Left colon (tissue), 2 donors: ENCODE measurements at places on chromosomes 4 and X. TPM values are rescaled to one million over a fixed set of nuclear protein-coding genes. Genes with fewer than 3 reads are reported as not detected.

AMBN gene
- not detected for total RNA-seq

BOD1L1 gene
- total RNA-seq = 28.6 TPM

HTN3 gene
- not detected for total RNA-seq

PPARGC1A gene
- total RNA-seq = 92.4 TPM

ZAR1 gene
- total RNA-seq = not detected

EGFL6 gene
- 0.11 TPM for total RNA-seq

TCEAL6 gene
- not detected for total RNA-seq

DNA sequence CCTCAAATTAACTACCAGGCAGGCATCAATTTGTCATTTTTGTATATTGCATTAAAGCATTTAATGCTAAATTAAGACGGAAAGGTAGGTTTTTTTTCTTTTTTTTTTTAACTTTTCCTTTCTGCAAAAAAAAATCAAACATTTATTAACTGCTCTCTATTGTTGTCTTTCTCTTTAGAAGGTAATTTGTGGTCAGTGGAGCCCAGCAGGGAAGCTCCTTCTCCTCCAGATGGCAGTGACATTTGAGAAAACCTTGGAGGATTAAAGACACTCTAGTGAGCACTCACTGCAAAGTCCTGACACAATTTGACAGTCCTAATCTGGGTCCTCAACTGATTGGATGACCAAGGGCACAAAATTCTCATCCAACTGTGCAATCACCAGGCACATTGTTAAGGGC is 102.4 kb downstream of the SLIT2 start:
- no peak for DNase-seq

DNA sequence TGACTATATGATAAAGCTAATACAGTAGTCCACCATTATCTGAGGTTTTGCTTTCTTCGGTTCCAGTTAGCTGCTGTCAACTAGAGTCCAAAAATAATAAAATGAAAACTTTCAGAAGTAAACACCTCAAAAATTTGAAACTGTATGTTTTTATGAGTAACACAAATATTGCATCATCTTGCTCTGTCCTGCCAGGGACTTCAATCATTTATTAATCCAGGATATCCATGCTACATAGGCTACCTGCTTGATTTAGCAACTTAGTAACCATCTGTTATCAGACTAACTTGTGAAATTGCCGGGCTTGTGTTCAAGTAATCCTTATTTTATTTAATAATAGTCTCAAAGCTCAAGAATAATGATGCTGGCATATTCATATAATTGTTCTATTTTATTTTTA is 1537.8 kb upstream of the PABPC4L start:
- DNase-seq = no peak

- peak; percentile 54 for DNase-seq
These were observed 159.6 kb downstream of the SOWAHB start for GRCh38 chr4:76738086-76738931.

GRCh38 chr4:11228530-11228929 is 200.2 kb downstream of the HS3ST1 start:
- no peak for DNase-seq

- DNase-seq = no peak
These were observed 36.6 kb upstream of the UGT2A1 start for GRCh38 chr4:69689599-69689998.

DNA sequence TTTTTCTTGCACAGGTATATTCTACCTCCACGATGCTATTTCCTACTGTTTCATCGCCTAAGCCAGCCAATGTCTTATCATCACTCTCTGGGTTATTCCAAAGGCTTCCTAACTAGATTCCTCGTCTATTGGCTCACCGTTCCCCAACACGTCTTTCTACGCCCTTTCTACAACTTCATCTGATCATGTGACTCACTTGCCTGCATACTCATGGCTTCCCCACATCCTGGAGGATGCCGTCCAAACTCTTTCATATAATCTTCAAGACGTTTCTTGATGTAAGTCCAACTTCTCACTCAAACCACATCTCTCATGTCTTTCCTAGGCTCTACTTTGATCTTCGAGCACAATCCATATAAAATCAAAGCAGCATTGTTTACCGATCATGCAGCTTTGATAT is 322.0 kb upstream of the PPARGC1A start:
- DNase-seq = no peak

DNA sequence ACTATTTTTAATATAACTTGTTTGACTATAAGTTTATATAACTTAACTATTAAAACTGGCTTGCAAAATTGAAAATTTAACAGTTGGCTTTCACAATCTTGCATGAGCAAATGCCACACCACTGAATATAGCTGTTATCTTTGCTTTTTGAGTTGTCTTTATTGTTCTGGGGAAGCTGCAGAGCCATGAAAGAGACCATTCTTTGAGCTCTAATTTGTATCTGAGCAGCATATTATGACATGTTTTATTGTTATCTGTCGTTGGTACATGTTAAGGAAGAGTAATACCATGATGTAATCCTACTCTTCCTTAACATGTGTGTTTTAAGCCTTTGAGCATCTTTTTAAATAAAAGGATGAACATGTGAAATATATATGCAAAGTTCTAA is 97.1 kb upstream of the ANK2 start:
- DNase-seq = no peak

DNA sequence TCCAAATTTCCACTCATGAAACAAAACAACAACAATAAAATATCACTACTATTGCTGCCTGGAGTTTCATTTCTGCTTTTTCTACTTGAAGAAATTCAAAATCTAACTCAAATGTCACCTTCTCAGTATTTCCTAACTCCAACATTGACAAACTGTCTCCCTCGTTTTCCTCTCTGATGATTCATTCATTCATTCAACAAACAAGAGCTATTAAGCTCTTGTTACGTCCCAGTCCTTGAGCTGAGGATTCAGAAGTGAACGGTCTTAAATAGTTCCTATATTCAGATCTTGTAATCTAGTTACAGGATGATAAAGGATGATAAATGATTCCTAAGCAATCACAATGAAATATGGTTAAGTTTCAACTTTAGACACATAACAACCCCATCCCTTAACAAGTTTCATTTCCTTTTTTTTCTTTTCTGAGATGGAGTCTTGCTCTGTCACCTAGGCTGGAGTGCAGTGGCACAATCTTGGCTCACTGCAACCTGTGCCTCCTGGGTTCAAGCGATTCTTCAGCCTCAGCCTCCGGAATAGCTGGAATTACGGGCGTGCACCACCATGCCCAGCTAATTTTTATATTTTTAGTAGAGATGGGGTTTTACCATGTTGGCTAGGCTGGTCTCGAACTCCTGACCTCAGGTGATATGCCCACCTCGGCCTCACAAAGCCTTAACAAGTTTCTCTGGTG is 1.7 kb downstream of the SLC9B2 start:
- DNase-seq = no peak

GRCh38 chr4:10171055-10171454 is 54.5 kb upstream of the WDR1 start:
- DNase-seq = no peak

DNA sequence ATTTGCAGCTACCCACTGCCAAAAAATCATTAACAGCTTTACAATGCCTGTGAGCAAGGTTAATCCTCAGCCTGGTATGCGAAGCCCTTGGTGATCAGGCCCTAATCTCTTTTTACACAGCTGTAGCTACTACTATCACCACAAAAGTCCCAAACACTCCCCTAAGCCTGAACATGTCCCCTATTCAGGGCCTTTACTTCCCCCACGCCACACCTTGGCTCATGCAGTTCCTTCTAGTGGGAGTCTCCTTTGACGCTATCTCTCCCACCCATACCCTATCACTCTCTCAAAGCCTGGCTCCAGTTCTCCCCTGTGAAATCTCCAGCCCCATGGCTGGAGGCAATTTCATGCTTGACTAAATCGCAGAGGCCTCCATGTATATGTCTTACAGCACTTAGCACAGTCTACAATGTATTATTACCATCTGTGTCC is 90.6 kb upstream of the CBR4 start:
- no peak for DNase-seq

DNA sequence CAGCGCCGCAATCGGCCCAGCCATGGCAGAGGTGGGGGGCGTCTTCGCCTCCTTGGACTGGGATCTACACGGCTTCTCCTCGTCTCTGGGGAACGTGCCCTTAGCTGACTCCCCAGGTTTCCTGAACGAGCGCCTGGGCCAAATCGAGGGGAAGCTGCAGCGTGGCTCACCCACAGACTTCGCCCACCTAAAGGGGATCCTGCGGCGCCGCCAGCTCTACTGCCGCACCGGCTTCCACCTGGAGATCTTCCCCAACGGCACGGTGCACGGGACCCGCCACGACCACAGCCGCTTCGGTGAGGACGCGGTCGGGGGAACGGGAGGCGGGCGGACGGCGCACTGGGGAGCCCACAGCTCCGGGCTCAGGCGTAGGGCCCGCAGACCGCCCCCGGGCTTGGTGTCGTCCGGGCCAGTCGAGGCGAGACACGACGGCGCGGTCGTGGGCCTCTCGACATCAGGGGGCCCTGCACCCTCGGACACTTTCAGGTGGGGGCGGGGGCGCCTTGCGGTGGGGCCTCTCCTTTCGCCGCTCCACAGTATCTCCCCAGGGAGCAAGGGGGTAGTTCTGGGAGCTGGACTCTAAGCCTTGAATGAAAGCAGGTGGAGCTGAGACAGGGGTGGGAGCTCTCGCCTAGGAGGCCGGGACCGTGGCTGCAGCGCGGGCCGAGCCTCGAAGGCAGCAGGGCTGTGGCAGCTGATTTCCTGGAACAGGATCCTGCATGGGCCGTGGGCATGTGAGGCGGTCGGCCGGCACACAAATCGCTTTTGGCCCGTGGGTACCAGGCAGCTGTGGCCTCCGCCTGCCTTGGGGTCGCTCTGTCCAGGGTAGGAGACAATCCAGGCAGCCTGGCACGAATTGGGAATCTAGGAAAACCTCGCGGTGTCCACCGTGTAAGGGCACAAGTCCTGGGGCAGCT is 722 bp downstream of the FGF16 start:
- DNase-seq = no peak

GRCh38 chr4:9703391-9703790 is 78.0 kb upstream of the DRD5 start:
- DNase-seq = peak; percentile 62

- DNase-seq = no peak
These were observed 20.3 kb downstream of the QRFPR start for GRCh38 chr4:121360495-121360894.

- DNase-seq = no peak
These were observed 67.4 kb upstream of the SCML1 start for GRCh38 chrX:17669891-17670290.

- DNase-seq = no peak
These were observed 632.3 kb downstream of the PDHA2 start for GRCh38 chr4:96471956-96472867.

- no peak for DNase-seq
These were observed 131.9 kb downstream of the ATOH1 start for GRCh38 chr4:93960450-93960849.

DNA sequence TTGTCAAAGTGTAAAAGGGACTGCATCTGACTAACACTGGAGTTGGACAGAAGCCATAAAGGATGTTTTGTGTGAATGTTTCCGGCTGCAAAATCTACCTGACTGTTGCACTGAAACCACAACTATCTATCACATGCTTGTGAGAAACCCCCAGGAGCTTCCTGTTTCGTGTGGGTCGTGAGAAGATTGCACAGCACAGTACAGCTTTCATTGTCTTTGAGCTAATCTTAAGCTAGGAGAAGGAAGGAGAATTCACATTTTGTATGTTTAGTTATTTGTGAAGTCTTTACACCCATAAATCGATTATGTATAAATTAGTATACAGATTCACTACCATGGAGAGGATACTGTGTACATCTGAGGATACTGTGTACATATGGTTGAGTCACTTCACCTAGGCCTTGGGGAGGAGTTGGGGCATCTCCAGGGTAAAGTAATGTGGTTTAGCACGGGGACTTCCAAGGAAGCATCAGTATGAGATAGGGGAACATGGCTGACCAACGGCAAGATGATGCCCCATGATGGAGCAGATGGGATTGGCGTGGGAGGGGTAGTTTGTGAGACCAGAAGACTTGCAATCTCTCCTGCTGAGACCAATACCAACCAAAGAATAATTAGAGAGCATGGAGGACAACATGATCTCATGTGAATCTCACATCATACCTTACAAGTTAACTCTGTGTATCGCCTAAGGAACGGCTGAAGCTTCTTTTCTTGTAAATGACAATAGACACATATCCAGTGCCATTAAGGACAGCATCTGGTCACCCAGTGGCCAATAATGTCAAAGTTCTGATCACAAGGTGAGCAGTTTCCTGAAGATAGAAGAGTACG is 43.1 kb upstream of the FAM9C start:
- DNase-seq = no peak

GRCh38 chr4:152443859-152444258 is 92.0 kb downstream of the FBXW7 start:
- no peak for DNase-seq

- DNase-seq = no peak
These were observed 875.0 kb upstream of the PRKX start for GRCh38 chrX:4588466-4588865.

DNA sequence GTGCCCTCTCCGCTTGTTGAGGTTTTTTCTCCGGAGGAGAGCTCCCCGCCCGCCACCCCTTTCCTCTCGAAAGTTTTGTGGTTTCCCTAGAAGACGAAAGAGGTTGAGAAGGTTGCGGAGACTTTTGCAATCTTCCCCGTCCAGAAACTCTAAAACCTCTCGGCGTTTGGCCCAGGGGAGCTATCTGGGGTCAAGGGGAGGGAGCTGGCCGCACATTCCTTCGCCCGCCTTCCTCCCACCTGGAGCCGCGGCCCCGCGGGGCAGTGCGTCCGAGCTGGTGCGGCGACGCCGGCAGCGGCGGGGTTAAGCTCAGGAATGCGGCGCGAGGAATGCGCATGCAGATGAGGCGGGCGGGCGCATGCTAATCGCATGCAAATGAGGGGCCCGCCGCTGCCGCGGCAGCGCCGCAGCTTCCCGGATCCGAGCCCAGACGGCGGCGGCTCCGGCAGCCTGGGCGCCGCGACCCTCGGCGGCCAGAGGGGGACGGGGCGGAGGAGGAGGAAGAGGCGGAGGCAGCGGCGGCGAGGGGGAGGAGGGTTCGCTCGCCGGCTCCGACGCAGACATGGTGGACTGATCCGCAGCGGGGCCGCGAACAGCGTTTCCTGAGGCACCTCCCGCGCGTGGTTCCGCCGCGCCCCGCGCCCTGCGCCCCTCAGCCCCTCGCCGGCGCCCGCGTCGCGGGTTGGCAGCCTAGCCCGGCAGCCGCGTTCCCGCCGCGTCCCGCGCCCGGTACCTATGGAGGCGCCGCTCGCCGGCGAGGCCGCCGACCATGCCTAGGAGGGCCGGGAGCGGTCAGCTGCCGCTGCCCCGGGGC is at the start of gene WWC2:
Gene WWC2 (plus strand): TSS at position 535 of the 814 bp plus-strand sequence. CDS start 235 bp downstream, at position 770.
- DNase-seq = peak; percentile 81

DNA sequence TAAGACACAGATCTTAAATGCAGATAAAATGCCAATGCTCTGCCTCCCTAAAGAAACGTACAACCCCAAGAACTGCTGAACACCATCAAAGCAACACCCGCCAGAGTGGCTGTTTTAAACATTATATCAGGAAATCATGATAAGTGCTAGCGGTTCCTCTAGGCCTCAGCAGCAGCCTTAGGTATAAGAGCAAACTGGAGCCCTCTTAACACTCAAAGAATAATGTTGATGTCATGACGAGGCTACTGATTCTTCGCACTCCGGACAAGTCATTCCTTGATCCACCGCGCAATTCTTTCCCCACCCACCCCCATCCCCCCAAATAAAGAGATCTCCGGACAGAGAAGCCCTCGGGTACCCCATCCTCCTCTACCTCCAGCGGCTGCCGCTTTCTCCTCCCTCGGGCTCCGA is 507 bp downstream of the LIN54 start:
- no peak for DNase-seq

- DNase-seq = no peak
These were observed 27.1 kb downstream of the STAG2 start for GRCh38 chrX:123988423-123989111.
